Activated CD4-positive, alpha-beta T cell treated with anti-CD3 and anti-CD28 coated beads, Interleukin-2, amount 10 ng/mL, durations not matched to agents 24 days and 14 days (primary cell): ENCODE measurements at places on chromosomes 11 and 22. TPM values are rescaled to one million over a fixed set of nuclear protein-coding genes. Genes with fewer than 3 reads are reported as not detected.

DNA sequence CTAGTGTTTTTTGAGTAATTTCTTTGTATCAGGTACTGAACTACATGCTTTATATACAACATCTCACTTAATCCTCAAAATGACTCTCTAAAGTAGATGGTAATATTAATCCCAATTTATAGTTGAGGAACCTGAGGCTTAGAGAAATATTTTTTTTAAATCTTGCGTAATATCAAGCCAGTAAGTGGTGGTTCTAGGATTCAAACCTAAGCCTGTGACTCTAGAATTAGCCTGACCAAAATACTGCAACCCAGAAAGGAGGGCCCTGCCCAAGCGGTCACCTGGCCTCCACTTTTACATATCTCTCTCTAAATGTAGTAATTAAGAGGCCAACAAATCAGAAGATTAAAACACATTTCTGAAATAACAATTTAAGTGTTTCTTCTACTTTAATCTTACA lies 28.6 kb downstream of the SLC36A4 start:
- H3K4me1 ChIP-seq, result peaks cover 9% of the 10 kb centered on the region
- no peak overlapping the region for H3K27ac ChIP-seq
- H3K4me3 ChIP-seq, result no peak overlapping the region
- H3K27me3 ChIP-seq, result no peaks in the 10 kb centered on the region

DNA sequence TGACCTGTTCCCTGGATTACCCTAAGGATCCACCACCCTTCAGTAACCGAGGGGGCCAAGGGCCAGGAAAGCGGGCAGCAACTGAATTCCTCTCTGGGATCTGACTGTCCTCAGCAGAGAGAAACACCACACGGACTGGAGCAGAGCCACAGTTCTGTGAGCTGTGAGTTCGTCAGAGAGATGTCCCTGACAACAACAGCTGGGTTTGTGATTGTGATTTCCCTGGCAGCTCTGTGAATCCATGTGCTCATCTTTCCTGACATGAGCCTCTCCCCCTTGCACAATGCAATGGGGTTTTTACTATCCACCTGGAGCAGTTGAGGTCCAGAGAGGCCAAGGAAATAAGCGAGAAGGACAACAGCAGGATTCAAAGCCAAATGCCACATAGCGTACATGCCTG lies 69.4 kb upstream of the AMPD3 start:
- H3K27me3 ChIP-seq, result peaks cover 13% of the 10 kb centered on the region
- DNase-seq, result no peak
- peaks cover under 1% of the 10 kb centered on the region for H3K4me1 ChIP-seq
- H3K27ac ChIP-seq, result no peak overlapping the region
- no peaks in the 10 kb centered on the region for H3K36me3 ChIP-seq

- no peak overlapping the region for H3K4me3 ChIP-seq
- no peaks in the 10 kb centered on the region for H3K36me3 ChIP-seq
- no peaks in the 10 kb centered on the region for H3K4me1 ChIP-seq
- H3K27ac ChIP-seq, result no peak overlapping the region
Measured at GRCh38 chr11:134815404-134815803, 403.4 kb upstream of the B3GAT1 start.

GRCh38 chr11:65021003-65021402 lies 6.2 kb upstream of the SNX15 start:
- no peak overlapping the region for H3K4me3 ChIP-seq
- DNase-seq, result no peak
- peaks cover 25% of the 10 kb centered on the region for H3K36me3 ChIP-seq
- no peak overlapping the region for H3K27ac ChIP-seq
- H3K4me1 ChIP-seq, result peaks cover 10% of the 10 kb centered on the region
- no peaks in the 10 kb centered on the region for H3K27me3 ChIP-seq

OR10A3 gene
- total RNA-seq, result not detected in 2 replicates

BIK gene
- total RNA-seq, result 1.7 and 2.5 TPM in 2 replicates

GRCh38 chr11:126488591-126489370 lies 133.3 kb downstream of the ST3GAL4 start:
- no peaks in the 10 kb centered on the region for H3K36me3 ChIP-seq
- no peak overlapping the region for H3K27ac ChIP-seq
- no peaks in the 10 kb centered on the region for H3K27me3 ChIP-seq
- H3K4me1 ChIP-seq, result no peaks in the 10 kb centered on the region
- no peak overlapping the region for H3K4me3 ChIP-seq
- no peak for DNase-seq

APIP gene
- 26.8 and 29.6 TPM in 2 replicates for total RNA-seq

GRCh38 chr22:19149047-19149883 lies 827 bp downstream of the GSC2 start:
- H3K36me3 ChIP-seq, result peaks cover 6% of the 10 kb centered on the region
- H3K4me3 ChIP-seq, result peak overlapping the region; percentile 47
- peaks cover 50% of the 10 kb centered on the region for H3K27me3 ChIP-seq
- H3K27ac ChIP-seq, result no peak overlapping the region
- DNase-seq, result peak; percentile 89

DNA sequence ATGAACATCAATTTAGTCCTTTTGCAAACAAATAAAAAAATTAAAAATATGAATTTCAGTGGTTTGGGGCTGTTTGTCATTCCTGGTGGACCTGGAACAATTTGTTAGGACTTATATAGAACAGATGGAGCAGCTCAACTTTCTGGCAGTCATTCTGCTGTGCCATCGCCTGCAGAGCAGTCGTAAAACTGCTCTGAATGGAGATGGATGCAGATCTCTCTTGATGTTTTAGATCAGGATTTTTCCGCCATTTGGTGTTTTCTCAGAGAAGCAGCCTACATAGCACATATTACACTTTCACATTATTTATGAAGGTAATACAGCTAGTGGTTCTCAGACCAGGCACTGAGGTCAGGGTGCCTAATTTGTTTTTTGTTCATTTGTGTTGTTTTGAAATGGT lies 31.8 kb upstream of the HSPA8 start:
- H3K4me3 ChIP-seq, result no peak overlapping the region
- H3K27ac ChIP-seq, result no peak overlapping the region
- DNase-seq, result no peak
- no peaks in the 10 kb centered on the region for H3K27me3 ChIP-seq
- H3K36me3 ChIP-seq, result peaks cover 5% of the 10 kb centered on the region
- peaks cover 5% of the 10 kb centered on the region for H3K4me1 ChIP-seq

GRCh38 chr22:22346401-22347107 lies 102.0 kb downstream of the VPREB1 start:
- H3K27ac ChIP-seq, result no peak overlapping the region
- DNase-seq, result peak; percentile 43
- peaks cover 34% of the 10 kb centered on the region for H3K27me3 ChIP-seq
- no peak overlapping the region for H3K4me3 ChIP-seq

DNA sequence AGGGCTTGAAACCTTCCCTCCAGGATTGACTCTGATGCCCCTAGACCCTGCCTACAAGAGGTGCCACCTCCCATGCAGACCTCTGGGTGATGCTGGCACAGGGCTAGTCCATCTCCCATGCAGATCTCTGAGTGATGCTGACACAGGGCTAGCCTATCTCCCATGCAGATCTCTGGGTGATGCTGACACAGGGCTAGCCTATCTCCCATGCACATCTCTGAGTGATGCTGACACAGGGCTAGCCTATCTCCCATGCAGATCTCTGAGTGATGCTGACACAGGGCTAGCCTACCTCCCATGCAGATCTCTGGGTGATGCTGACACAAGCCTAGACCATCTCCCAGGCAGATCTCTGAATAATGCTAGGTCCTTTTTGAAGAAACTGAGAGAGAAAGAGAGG lies 321.7 kb downstream of the NTM start:
- H3K27me3 ChIP-seq, result peaks cover 5% of the 10 kb centered on the region
- no peaks in the 10 kb centered on the region for H3K36me3 ChIP-seq
- no peak for DNase-seq

MB gene
- 2.7 and 3.7 TPM in 2 replicates for total RNA-seq

DNA sequence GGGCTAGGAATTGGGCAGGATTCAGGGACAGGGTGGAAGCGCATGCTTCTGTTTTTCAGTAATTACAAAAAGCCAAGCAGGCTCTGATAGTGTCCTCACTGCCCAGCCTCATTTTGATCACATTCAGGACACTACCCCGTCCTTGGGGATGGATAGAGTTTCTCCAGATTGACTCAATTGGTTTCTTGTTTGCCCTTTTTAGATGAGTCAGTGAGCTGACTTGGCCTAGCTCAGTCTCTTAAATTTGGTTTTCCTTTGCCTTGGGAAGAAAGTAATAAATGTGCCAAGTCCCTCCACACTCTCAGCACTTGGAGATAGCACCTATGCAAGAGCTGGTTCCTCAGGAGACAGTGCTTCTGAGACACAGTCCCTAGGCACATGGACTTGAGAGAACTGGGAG lies 25.5 kb downstream of the DKK3 start:
- peaks cover 3% of the 10 kb centered on the region for H3K27me3 ChIP-seq
- H3K4me3 ChIP-seq, result no peak overlapping the region
- DNase-seq, result no peak
- no peaks in the 10 kb centered on the region for H3K36me3 ChIP-seq
- H3K4me1 ChIP-seq, result peaks cover 3% of the 10 kb centered on the region
- H3K27ac ChIP-seq, result no peak overlapping the region

OR2AG2 gene
- 0.62 and 0.70 TPM in 2 replicates for total RNA-seq

GRCh38 chr22:39518996-39519680 lies 1.2 kb upstream of the ATF4 start:
- peaks cover 2% of the 10 kb centered on the region for H3K27me3 ChIP-seq
- H3K4me3 ChIP-seq, result peak overlapping the region; percentile 93
- no peak for DNase-seq
- H3K4me1 ChIP-seq, result peaks cover 46% of the 10 kb centered on the region
- peak overlapping the region; percentile 98 for H3K27ac ChIP-seq

DDX25 gene
- total RNA-seq, result 0.19 TPM in 1 of 2 replicates, not detected in the other

OLFML1 gene
- not detected in 2 replicates for total RNA-seq

CASP12 gene
- total RNA-seq, result not detected in 2 replicates

DMC1 gene
- total RNA-seq, result 14.2 and 14.3 TPM in 2 replicates

COPB1 gene
- 91.8 and 93.5 TPM in 2 replicates for total RNA-seq

GRCh38 chr11:100970283-100971164 lies 159.1 kb downstream of the PGR start:
- no peaks in the 10 kb centered on the region for H3K27me3 ChIP-seq
- H3K4me3 ChIP-seq, result no peak overlapping the region
- DNase-seq, result no peak
- H3K27ac ChIP-seq, result no peak overlapping the region

ANO1 gene
- not detected in 2 replicates for total RNA-seq

PLEKHA7 gene
- total RNA-seq, result 16.7 and 20.7 TPM in 2 replicates
